Activated naive CD4-positive, alpha-beta T cell treated with anti-CD3 and anti-CD28 coated beads, Interleukin-2, amount 10 ng/mL, durations not matched to agents 7 days and 5 days (primary cell): ENCODE measurements at places on chromosomes 3 and 15.
A peak's percentile ranks its signal among the peaks of the same experiment; 100 is the strongest.

GRCh38 chr3:12116870-12117269, 41.8 kb downstream of the TIMP4 start:
- no peak for DNase-seq

DNA sequence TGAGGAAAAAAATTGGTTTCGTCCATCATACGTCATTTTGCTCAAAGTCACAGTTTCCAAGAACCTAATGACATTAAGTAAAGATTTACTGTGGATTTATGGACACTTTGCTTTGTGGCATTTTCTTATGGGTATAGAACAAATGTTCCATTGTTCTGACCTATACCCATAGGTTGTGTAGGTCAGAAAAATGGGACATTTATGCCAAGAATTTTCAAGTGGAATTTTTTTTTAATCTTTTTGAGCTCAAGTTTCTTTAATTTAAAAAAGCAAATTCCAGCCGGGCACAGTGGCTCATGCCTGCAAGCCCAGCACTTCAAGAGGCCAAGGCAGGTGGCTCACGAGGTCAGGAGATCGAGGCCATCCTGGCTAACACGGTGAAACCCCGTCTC, 187.5 kb upstream of the TPM1 start:
- DNase-seq = no peak

DNA sequence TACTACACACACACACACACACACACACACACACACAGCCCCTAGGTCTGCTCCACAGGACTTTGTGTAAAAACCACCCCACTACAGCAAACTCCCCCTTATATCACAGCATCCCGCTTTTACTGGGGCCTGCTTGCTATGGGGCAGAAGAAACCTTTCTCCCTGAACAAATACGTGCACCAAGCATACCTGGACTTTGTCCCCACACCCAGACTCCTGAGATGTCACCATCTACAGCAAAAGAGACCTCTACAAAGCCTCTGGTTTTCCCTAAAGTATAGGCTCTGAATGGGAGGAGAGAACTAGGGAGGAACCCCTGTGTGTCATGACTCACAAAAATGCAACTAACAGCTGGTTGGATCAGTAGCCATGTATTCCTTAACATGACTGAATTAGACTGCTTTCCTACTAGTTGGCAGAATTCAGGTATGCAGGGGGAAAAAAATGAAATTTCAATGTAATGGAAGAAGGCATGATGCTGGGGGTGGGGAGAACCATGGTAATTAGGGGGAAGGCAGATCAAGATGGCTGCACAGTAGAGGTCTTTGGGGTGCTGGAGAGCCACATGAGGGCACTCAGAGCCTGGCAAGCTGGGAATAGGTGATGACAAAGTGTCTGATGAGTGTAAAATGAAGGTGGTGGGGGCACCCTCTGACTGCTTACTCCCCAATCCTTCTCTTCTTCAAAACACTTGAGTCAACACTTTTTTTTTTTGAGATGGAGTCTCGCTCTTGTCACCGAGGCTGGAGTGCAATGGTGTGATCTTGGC, 45.9 kb downstream of the DAPK2 start:
- no peak for DNase-seq

DNA sequence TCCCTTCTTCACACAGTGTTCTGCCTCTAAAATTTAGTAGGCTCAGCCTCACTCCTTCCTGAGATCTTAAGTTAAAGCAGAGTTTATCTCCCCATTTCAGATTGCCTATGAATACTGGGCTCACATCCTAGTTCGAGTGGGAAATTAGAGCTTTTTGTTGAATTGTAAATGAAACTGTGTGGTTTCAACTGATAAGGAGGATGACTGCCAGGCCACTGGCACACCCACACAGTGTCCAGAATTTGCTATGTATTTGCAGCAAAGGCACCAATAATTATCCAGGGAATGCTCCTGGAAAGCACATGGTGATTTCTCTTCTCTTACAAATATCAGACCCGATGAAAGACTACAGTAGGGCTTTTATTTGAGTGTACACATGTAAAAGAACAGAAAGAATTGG, 308.1 kb upstream of the COL8A1 start:
- no peak for DNase-seq

GRCh38 chr3:109553591-109554371, 216.4 kb upstream of the DPPA4 start:
- DNase-seq = no peak

GRCh38 chr3:42023380-42023779, 61.5 kb upstream of the ULK4 start:
- no peak for DNase-seq

- DNase-seq = no peak
Observed at GRCh38 chr3:194129581-194130133, 6.3 kb upstream of the HES1 start.

GRCh38 chr15:56524915-56525314, 60.0 kb upstream of the MNS1 start:
- no peak for DNase-seq

GRCh38 chr15:59174835-59175831, 31.5 kb upstream of the LDHAL6B start:
- peak; percentile 64 for DNase-seq

GRCh38 chr3:43330981-43331380, 44.6 kb downstream of the SNRK start:
- DNase-seq = no peak

GRCh38 chr3:134313847-134314587, 60.2 kb downstream of the AMOTL2 start:
- no peak for DNase-seq

DNA sequence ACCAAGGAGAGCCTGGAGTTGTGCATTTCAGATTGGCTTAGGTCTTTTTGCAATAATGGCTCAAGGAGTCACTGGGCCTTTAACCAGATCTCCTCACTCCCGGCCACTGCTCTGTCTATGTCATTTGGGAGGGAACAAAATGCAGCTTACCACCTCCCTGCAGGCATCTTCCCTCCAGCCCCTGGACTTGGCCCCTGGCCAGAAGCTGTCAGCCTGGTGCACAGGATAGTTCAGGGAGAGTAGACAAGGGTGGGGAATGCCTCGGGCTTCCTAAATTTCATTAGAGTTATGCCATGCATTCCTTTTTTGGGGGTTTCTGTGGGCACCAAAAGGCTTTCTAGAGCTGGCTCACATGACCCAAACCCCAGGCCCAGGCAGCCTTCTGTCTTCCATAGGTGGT, 70.2 kb upstream of the HRH1 start:
- no peak for DNase-seq

GRCh38 chr3:185423178-185423577, 60.2 kb downstream of the MAP3K13 start:
- DNase-seq = no peak

DNA sequence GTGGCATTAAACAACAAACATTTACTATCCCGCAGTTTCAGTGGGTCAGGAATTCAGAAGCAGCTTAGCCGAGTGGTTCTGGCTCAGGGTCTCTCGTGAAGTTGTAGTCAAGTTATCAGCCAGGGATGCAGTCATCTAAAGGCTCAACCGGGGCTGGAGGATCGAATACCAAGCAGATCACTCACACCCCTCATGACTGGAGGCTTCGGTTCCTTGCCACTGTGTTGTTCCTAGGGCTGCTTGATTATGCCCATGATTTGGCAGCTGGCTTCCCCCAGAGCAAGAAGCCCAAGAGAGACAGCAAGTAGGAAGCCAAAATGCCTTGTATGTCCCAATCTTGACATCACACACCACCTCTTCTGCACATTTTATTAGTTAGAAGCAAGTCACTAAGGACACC, 33.9 kb upstream of the CDCP1 start:
- DNase-seq = no peak

DNA sequence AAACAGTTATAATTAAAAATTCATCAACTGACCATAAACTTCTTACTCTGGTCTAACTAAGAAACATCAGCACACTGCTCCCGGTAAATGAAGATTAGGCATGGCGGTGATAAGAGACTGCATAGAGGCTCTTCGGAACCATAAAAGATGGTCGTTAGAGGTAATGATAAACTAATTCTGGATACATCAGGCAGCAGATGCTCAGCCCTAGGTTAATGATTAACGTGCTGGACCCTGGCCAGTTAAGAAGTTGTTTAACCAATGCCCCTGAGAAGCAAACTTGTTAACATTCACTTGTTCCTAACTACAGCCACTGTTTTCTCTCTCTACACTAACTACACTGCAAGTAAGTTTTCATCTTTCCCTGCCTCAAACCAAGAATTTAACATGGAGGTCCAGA, 111.5 kb downstream of the PDZRN3 start:
- no peak for DNase-seq

- no peak for DNase-seq
Observed at GRCh38 chr15:92772626-92773244, 117.2 kb upstream of the FAM174B start.

DNA sequence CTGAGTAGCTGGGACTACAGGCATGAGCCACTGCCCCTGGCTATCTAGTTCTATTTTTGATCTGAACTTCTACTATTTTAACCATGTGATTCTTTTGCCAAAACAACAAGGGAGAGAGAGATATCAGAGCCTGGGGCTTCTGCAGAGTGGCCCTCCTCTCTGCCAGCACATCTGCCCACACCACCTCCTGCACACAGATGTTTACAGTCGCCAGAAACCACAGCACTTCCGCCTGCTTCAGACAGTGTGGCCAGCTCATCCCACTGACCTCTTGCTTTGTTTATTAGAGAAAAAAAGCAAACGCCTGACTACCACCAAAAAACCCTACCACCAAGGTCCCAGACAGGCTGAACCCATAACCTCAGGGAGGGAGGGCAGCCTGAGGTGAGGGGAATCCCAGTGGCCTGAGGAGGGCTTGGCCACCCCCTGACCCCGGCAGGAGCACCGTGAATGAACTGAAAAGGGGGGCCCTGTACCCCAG, 85.9 kb upstream of the ABHD2 start:
- no peak for DNase-seq

DNA sequence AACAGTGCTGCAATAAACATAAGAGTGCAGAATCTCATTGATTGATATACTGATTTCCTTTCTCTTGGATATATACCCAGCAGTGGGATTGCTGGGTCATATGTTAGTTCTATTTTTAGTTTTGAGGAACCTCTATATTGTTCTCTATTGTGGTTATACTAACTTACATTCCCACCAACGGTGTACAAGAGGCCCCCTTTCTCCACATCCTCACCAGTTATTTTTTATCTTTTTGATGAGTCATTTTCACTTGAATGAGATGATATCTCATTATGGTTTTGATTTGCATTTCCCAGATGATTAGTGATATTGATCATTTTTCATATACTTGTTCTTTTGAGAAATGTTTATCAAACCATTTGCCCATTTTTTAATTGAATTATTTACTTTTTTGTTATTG, 12.4 kb upstream of the IREB2 start:
- no peak for DNase-seq

DNA sequence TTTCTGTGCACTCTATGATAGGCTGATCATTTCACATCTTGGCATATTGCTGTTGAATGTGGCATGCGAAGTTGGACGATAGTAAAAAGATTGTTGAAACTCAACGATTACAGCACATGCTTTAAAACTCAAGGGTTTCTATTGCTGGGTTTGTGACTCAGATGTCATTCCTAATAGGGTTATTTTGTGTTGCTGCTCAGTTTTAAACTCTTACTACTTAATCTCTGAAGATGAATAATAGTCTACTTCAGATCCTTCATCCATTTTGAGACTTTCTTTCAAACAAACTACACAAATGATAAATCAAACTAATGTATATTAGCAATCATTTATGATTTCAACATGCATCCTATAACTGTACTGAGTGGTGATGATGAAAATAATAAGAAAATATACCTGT, 71.3 kb upstream of the MBNL1 start:
- DNase-seq = no peak

- no peak for DNase-seq
Observed at GRCh38 chr3:45507820-45508317, 86.7 kb upstream of the LIMD1 start.

DNA sequence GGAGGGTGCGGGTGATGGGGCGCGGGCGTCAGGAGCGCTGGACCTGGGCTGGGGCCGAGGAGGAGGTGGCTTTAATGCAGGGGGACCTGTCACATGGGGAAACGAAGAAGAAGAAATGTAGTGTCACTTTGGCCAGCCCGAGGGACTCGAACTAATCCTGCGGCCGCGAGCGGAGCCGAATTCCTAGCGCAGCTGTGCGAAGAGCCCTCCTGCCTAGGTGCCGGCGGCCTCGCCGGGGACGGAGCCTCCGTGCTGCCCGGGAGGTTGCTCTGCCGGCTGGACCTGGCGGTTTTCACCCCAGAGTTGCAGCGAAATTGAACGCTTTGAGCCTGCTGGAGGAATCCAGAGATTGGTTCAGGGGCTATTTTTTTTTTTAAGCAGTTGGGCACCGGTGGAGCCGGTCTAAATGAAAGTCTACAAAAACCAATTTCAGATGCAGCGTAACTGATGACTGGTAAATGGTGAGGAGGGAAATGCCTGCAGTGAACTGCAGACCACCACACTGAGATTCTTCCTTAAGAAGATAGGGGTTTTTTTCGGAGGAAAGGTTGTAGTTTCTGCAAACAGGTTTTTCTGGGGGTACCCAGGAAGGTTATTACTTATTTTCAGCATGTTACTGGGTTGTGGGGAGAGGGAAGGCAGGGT, 662 bp downstream of the TMEM108 start:
- DNase-seq = no peak
